Activated T-cell treated with anti-CD3 and anti-CD28 coated beads, Interleukin-2, amount 50 U/mL, for 48 hours (primary cell): ENCODE measurements at places on chromosomes 16 and 17.

DNA sequence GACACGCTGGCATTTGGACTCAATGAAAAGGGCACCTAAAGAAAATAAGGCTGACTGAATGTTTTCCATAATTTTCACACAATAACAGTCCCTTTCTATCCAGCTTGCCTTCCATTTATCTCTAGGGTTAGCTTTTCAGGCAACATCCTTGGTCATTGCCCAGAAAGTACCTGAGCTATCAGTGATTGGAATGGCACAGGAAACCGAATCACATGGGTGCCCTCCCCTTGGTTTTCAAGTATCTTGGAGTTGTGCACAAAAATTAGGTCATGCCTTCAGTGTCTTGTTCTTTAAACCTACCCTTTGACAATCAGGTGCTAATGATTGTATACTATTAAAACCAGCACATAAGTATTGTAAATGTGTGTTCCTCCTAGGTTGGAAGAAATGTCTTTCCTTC, 3.3 kb upstream of the VPS4A start:
- DNase-seq: no peak

GRCh38 chr17:77496401-77496801, 355.6 kb downstream of the SEC14L1 start:
- no peak for DNase-seq

DNA sequence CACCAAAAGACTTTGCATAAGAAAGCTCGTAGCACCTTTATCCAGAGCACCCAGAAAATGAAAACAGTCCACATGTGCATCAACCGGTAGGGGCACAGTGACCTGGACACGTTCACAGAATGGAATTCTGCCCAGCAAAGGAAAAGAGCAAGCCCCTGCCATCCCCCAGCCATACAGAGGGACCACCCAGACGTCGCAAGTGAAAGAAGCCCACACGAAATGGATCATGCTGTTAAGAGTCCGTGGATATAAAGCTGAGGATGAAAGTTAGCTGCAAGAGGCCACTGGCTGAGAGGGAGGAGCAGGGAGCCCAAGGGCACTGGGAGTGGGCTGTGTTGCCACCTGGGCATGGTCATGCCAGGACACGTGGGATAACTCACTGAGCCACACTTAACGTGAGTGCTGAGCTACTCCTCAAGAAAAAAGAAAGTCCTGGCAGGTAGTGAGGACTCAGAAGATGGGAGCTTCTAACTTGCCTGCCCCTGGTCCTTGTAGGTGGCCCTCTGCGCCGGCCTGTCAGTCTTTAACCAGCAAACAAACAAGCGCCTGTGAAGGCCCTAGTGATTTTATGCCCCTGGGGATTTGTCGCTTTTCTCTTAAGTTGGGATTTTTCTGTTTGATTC, 190.7 kb downstream of the C16orf95 start:
- DNase-seq: no peak

- DNase-seq: peak; percentile 59
Observed at GRCh38 chr16:81798311-81799137, 19.4 kb downstream of the PLCG2 start.

DNA sequence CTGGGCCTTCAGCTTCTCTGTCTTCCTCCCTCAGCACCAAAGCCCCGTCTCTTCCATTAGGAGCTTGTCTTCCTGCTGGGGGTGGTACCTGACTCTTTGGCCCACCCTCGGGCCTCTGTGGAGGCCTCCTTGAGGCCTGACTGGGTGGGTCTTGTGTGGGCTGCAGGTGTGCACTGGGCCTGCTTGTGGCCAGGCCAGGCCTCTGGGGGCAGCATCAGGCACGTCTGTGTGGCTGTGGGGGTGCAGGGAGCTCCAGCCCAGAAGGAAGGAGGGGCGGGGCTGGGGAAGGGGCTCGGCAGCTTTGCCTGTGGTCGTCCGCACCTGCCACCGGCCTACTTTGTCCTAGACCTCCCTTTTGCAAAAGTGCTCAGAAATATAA, 7.0 kb downstream of the PIGQ start:
- no peak for DNase-seq

- no peak for DNase-seq
Observed at GRCh38 chr17:527247-527646, 174.6 kb upstream of the RPH3AL start.

DNA sequence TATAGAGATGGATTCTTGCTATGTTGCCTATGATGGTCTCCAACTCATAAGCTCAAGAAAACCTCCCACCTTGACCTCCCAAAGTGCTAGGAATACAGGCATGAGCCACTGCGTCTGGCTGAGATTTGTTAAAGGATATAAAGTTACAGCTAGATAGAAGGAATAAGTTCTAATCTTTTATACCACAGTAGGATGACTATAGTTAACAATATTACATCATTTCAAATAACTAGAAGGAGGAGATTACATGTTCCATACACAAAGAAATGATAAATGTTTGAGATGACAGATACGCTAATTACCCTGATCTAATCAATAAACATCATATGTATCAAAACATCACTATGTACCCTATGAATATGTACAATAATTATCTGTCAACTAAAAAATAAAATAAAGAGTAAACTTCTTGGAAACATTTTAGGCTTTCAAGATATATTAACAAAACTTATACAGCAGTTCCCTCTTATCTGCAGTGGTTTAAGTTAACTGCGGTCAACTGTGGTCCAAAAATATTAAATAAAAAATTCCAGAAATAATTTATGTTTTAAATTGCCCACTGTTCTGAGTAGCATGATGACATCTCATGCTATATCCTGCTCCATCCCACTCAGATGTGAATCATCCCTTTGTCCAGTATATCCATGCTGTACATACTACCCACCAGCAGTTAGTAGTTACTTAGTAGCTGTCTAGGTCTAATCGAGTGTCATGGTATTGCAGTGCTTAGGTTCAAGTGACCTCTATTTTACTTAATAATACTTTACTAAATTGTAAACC, 129.2 kb upstream of the NACA2 start:
- DNase-seq: no peak

DNA sequence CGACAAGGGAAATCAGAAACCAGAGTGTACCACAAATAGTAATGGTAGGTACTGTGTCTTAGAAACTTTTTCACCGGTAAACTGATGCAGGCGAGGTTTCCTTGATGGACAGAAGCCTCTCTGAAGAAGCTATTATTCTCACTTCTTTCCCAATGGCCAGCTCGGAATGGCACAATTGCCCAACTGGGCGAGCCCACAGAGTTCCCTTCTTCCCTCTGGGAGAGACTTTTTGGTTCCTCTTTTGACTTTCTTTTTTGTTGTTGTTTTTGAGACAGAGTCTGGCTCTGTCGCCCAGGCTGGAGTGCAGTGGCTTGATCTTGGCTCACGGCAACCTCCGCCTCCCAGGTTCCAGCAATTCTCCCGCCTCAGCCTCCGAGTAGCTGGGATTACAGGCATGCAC, 16.9 kb downstream of the SLC43A2 start:
- no peak for DNase-seq

GRCh38 chr16:71855937-71856662, 10.3 kb downstream of the ATXN1L start:
- peak; percentile 46 for DNase-seq

DNA sequence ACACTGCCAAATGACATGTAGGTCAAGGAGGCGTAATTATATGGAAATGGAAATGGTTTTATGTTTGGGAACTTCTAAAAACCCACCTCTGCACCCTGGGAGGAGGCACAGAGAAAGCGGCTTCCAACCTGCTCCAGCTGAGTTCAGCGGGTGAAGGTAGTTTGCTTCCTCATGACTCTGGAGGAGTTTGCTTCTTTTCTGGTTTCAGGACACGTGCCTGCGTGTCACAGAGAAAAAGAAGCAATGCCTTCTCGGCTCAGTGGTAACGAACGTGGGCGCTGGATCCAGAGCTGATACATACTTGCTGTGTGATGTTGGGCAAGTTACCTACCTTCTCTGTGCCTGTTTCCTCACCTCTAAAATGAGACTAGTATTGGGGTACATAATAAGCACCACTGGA, 22.1 kb downstream of the GPR139 start:
- DNase-seq: no peak

- peak; percentile 40 for DNase-seq
Observed at GRCh38 chr16:86567701-86568581, 1.3 kb downstream of the FOXC2 start.

DNA sequence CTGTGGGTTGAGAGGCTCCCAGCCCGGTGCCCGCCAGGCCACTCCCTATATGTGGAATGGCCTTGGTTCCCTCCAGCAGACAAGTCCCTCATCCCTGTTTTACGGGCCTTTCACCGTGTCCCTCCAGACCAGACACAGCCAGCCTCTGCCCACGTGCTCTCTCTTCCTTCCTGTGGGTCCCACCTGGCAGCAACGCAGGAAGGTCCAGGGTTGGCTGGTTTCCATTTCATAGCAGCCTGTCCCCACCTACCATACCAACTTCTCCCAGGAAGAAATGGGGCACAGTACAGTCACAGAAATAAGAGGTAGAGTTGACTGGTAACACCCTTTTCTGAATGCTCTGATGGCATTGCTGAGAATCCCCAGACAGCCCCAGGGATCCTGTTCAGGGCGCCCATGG, 34.9 kb downstream of the PLD6 start:
- DNase-seq: no peak

DNA sequence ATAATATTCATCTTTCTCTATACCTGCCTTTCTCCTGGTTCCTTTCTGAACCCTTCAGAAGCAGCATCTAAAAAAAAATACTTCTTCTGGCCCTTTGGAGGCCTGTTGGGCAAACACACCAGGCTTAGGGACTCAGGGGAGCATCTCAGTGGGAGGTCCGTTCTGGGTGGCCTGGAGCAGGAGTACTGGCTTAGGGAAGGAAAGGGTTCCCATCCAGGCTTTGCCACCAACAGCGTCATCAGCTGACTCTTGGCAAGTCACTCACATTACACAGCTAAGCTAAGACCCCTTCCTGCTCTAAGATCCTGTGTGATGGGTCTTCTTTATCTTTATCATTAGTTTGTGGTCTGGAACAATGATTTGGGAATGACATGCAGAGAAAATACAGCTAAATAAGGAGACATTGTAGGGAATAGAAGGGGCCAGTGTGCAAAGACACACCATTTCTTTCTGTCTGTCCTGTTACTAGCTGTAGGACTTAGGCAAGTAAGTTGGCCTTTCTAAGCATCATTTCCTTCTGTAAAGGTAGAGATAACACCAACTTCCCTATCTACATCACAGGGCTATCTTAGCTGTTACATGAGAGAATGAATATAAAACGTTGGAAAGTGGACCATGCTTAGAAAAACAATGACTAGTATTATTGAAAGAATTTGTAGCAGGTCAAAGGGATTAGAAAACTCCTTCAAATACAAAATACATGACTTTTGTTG, 9.9 kb downstream of the PCTP start:
- DNase-seq: no peak

DNA sequence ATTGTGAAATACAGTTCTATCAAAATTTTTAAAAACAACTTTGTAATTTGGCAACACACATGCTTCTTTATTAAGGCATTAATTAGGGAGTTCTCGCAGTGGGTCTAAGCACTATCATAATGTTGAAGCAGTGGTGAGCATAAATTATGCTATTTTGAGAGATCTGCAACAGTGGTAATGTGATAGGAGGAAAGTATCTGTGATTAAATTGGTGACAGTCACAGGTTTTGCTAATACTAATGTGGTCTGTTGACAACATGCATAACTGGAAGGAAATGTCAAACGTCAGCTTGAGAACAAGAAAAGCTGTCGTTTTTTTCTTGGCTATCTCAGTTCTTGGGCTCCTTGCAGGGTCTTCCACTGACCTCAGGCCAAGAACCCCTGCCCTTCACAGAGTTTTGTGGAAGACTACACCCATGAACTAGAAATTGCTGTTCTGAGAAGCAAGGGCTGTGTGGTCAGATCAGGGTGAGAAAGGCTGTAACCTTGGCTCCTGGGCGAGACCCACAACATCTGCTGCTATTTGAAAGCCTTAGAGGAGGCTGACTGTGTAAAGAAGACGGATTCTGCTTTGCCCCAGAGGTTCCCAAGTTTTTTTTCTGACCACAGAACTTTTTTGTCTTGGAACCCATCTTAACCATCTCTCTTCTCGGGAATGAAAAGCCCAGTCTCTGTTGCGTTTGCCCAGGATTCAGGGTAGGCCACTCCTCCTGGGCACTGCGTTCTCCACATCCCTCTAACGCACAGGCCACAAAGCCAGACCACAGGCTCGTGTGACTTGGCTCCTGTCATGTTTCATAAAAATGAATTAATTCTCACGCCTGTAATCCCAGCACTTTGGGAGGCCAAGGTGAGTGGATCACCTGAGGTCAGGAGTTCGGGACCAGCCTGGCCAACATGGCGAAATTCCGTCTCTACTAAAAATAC, 13.9 kb downstream of the ATP2A1 start:
- DNase-seq: no peak

DNA sequence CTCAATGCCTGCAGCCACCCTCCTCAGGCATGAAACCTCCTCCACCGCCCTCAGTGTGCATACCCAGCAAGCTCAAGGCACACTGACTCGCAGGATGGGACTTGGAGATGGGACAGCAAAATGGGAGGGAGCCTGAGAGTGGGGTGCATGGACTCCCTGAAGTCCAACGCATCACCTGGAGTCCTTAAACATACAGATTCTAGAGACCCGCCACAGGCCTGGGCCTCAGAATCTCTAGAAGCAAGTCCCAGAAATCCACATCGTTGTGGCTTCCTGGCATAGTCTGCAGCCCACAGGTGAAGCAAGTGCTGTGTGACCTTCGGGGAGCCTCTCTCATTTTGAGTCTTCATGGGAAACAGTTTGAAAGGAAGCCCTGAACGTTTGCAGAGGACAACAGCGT, 3.6 kb upstream of the TBX21 start:
- peak; percentile 50 for DNase-seq

DNA sequence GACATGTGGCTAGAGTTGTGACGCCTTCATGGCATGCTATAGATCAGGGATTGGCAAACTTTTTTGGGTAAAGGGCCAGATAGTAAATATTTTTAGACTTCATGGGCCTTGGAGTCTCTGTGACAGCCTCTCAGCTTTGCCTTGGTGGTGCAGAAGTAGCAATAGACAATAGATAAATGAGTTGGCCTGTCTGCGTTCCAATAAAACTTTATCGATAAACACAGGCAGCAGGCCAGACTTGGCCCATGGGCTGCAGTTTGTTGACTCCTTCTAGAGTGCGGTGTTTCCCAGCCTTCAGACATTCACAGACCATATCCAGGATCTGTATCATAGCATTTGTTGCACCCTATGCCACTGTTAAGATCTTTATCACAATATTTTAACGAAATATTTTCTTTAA, 76.5 kb downstream of the OR1D5 start:
- DNase-seq: no peak

GRCh38 chr17:83097831-83098230, 18.4 kb downstream of the METRNL start:
- no peak for DNase-seq
